ENCODE measurements at places on chromosomes 1 and 21. TPM values are rescaled to one million over a fixed set of nuclear protein-coding genes. Genes with fewer than 3 reads are reported as not detected.

Gene MAN1C1
- 0.49 TPM for polyA plus RNA-seq

Gene DAP3
- polyA plus RNA-seq, result 70.3 TPM

Gene C1orf210
- not detected for polyA plus RNA-seq

Gene A3GALT2
- not detected for polyA plus RNA-seq

Gene CFHR4
- polyA plus RNA-seq, result not detected

Gene SPRR2B
- not detected for polyA plus RNA-seq

Gene UQCRH
- polyA plus RNA-seq, result 310 TPM

Measured in IgD-negative memory B cell (primary cell).